ENCODE measurements at places on chromosomes 3 and 15. TPM values are rescaled to one million over a fixed set of nuclear protein-coding genes. Genes with fewer than 3 reads are reported as not detected.

The RGMA gene
- 55.7 TPM for total RNA-seq

The TMCO5A gene
- total RNA-seq, result not detected

The CXCR6 gene
- 4.9 TPM for total RNA-seq

The PLD1 gene
- total RNA-seq, result 95.2 TPM

DNA sequence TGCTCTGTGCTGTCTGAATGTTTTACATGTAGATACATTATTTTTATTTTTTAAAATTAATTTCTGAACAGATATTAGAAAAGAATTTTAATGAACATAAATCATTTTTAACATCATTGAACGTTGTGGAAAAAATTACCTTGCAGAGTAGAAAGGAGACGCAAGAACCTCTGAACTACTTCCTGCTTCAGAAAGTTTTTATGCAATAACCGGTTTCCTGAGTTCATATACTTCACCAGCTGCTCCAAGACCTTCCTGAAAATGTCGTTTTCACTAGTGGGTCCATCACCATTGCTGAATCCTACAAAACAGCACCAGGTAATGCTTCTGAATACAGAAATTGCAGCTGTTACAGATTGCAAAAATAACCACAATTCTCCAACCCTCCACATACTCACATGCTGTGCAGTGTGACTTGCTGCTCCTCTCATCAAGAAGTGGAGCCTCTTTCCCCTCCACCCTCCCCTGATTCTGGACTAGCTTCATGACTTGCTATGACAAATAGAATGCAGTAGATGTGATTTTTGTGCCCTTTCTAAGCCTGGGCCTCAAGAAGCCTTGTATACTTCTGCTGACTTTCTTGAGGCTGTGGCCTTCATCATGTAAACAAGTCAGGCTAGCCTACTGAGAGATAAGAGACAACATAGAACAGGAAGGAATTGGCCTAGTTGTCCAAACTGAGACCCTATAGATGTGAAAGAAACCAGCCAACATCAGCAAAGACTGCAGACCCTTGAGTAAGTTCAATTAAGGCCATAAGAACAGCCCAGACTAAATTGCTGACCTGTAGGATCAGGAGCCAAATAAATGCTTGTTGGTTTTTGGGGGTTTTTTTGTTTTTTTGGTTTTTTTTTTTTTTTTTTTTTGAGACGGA lies 80.4 kb downstream of the TRANK1 start:
- H3K36me3 ChIP-seq, result peaks cover 3% of the 10 kb centered on the region
- H3K27me3 ChIP-seq, result no peaks in the 10 kb centered on the region
- no peaks in the 10 kb centered on the region for H3K4me1 ChIP-seq
- H3K4me3 ChIP-seq, result no peak overlapping the region
- DNase-seq, result no peak
- no peak overlapping the region for H3K27ac ChIP-seq

DNA sequence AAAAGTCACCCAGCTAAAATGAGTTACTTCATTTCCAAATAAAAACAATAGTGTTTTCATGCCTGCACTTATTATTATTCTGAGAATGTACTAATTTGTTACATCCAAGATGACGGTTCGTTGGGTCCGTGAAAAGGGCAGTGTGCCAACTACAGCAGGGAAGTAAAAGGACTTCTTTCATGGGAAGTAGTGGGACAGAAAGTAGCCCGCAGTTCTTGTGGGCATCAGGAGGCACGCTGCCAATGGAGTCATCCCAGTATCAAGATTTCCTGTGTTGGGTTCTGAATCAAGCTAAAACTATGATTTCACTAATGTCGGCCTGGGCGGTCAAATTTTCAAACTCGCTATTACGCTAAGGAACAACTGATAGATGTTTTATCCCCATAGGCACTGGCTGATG lies 254.5 kb upstream of the SOX2 start:
- no peak overlapping the region for H3K27ac ChIP-seq
- H3K36me3 ChIP-seq, result no peaks in the 10 kb centered on the region
- no peaks in the 10 kb centered on the region for H3K27me3 ChIP-seq

DNA sequence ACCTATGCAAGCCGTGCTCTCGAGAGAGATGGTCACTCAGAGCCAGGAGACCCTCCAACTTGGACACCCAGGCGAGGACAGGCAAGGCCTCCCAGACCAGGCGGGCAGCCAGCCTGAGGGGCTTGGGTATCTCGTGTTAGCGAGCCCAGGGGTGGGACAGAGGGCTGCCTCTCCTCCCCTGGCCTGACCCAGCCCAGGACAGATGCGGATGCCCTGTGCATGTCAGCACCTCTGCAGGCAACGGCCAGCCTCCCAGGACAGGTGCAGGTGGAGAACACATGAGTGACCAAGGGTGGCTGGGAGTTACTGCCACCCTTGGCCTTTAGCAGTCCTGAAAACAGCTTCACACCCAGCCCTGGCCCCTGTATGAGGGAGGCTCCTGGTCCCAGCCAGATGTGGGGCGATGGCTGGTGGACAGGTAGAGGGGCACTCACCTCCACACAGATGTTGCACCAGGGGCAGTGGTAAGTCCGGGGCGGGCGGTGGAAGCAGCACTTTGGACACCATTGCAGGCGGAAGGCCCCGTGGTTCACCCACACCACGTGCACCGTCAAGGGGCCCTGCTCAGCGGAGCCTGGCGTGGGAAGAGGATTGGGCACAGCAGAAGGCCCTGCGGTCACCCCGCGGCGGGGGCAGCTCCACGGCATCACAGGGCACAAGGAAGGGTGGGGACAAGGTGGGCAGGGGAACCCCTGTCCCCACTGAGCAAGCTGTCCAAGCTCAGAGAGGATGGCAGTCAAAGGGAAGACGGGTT lies 2.1 kb downstream of the ZDHHC19 start:
- DNase-seq, result no peak
- no peak overlapping the region for H3K4me3 ChIP-seq
- H3K27me3 ChIP-seq, result peaks cover 4% of the 10 kb centered on the region
- no peak overlapping the region for H3K27ac ChIP-seq

- no peak overlapping the region for H3K4me3 ChIP-seq
- DNase-seq, result no peak
- H3K36me3 ChIP-seq, result no peaks in the 10 kb centered on the region
Measured at GRCh38 chr15:73777741-73778140, 24.6 kb upstream of the INSYN1 start.

DNA sequence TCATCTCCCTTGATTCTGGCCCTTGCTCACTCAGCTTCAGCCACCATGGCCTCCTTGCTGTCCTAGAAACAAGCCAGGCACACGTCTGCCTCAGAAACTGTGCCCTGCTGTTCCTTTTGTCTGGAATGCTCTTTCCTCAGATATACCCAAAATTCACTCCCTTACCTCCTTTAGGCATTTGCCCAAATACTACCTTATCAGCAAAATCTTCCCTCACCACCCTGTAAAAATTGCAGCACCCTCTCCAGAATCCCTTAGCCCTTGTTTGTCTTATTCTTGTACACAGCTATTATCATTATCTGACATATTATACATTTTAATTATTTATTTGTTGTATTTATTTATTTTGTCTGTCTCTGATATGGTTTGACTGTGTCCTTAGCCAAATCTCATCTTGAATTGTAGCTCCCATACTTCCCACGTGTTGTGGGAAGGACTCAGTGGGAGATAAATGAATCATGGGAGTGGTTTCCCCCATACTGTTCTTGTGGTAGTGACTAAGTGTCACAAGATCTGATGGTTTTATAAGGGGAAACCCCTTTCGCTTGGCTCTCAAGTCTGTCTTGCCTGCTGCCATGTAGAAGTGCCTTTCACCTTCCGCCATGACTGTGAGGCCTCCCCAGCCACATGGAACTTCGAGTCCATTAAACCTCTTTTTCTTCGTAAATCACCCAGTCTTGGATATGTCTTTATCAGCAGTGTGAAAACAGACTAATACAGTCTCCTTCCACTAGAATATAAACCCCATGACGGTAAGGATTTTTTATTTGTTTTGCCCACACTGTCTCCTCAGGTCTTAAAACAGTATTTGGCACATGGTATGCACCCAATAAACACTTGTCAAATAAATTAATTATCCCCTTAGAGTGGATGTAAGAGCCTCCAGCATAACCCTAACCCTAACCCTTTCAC lies 60.0 kb upstream of the STT3B start:
- DNase-seq, result no peak
- no peak overlapping the region for H3K27ac ChIP-seq
- H3K4me3 ChIP-seq, result no peak overlapping the region
- no peaks in the 10 kb centered on the region for H3K4me1 ChIP-seq
- H3K36me3 ChIP-seq, result no peaks in the 10 kb centered on the region
- H3K27me3 ChIP-seq, result no peaks in the 10 kb centered on the region

- no peaks in the 10 kb centered on the region for H3K36me3 ChIP-seq
- no peaks in the 10 kb centered on the region for H3K27me3 ChIP-seq
- H3K4me3 ChIP-seq, result no peak overlapping the region
- no peak overlapping the region for H3K27ac ChIP-seq
- no peaks in the 10 kb centered on the region for H3K4me1 ChIP-seq
- no peak for DNase-seq
Measured at GRCh38 chr3:165895919-165896318, 58.7 kb upstream of the BCHE start.

GRCh38 chr3:81378552-81379293 lies 382.7 kb downstream of the GBE1 start:
- DNase-seq, result no peak
- no peak overlapping the region for H3K27ac ChIP-seq
- H3K36me3 ChIP-seq, result no peaks in the 10 kb centered on the region
- H3K4me3 ChIP-seq, result no peak overlapping the region

DNA sequence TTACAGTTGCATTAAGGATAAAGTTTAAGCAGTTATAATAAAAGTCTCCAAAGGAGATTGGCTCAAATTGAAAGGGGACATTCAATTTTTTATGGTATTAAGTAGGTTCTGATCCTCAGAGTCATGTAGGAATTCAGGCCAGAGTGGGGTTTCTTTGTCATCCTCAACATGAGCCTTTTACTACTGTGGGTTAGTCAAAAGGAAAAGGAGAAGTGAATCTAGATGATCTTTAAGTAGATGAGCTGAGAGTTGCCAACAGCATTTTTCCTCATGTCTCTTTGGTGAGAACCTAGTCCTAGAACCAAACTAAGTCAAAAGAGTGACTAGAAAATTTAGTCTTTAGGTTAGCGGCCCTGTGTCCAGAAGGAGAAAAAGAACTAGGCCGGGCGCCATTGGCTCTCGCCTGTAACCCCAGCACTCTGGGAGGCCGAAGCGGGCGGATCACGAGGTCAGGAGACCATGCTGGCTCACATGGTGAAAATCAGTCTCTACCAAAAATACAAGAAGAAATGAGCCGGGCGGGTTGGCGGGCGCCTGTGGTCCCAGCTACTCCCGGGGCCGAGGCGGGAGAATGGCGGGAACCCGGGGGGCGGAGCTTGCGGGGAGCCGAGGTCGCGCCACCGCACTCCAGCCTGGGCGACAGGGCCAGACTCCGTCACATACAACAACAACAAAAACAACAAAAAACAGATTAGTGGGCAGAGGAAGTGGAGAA lies 4.2 kb upstream of the CHL1 start:
- no peak overlapping the region for H3K27ac ChIP-seq
- no peaks in the 10 kb centered on the region for H3K27me3 ChIP-seq
- peaks cover 11% of the 10 kb centered on the region for H3K4me1 ChIP-seq
- H3K36me3 ChIP-seq, result no peaks in the 10 kb centered on the region

GRCh38 chr3:178676942-178677790 lies 140.9 kb downstream of the KCNMB2 start:
- no peak overlapping the region for H3K27ac ChIP-seq
- H3K27me3 ChIP-seq, result no peaks in the 10 kb centered on the region
- H3K4me1 ChIP-seq, result no peaks in the 10 kb centered on the region
- no peak overlapping the region for H3K4me3 ChIP-seq
- no peak for DNase-seq

GRCh38 chr3:149316437-149316836 lies 17.0 kb downstream of the TM4SF18 start:
- H3K4me1 ChIP-seq, result peaks cover 24% of the 10 kb centered on the region
- H3K27ac ChIP-seq, result no peak overlapping the region
- H3K27me3 ChIP-seq, result no peaks in the 10 kb centered on the region
- no peaks in the 10 kb centered on the region for H3K36me3 ChIP-seq
- no peak overlapping the region for H3K4me3 ChIP-seq
- DNase-seq, result no peak

DNA sequence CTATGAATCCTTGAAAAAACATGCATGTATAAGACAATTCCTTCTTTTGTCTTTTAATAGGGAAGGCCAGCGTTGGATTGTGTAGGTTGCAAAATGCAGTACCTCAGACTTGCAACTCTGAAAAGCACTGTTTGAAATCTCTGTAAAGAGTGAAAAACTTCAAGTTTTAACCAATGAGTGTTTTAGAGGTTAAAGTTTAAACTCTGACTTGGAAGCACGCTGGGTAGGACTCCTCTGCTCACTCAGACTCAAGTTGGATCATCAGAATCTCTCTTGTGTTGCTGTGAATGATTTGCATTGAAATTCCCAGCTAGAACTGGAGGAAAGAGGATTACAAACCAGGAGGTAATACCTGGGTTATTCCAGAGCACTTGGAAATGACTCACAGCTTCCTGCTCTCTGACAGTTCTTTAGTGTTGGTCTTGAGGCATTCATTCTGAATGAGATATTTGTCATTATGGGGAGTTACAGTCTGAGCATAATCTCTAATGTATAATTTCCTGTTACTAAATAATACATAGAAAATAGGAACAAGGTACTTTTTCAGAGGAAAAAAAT lies 49.1 kb downstream of the PLS1 start:
- H3K4me1 ChIP-seq, result no peaks in the 10 kb centered on the region
- no peak overlapping the region for H3K27ac ChIP-seq
- H3K27me3 ChIP-seq, result no peaks in the 10 kb centered on the region

DNA sequence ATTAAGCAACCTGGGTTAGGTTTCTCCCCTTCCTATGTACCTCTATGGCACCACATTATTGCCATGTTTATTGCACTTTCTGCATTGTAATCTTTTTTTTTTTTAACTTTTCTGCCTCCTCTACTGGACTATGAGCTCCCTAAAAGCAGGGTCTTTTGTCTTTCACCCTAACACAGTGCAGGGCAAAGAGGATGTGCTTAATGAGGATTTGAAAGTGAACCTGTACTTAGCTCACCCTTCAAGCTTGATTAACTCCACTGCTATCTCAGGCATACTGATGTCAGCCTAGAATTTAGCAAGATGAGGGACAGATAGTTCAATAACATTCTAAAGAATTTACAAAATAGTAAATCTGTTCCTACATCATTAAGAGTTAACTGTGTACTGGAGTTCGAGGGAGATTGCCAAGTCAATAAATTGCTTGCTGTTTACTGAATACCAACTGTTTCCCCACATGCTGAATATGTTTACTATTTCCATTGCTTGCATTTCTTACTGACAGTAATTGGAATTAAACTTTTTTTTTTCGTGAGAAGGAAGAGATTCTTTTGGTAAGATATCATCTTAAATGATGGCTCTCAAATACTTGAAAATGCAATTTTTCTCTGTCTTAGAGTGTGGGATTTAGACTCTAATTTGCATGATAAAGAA lies 15.7 kb upstream of the PPARG start:
- H3K4me1 ChIP-seq, result no peaks in the 10 kb centered on the region
- H3K4me3 ChIP-seq, result no peak overlapping the region
- no peaks in the 10 kb centered on the region for H3K36me3 ChIP-seq

GRCh38 chr15:39461536-39462130 lies 119.2 kb upstream of the THBS1 start:
- no peak overlapping the region for H3K27ac ChIP-seq
- H3K27me3 ChIP-seq, result no peaks in the 10 kb centered on the region

All from thoracic aorta (tissue), 2 donors.